ENCODE measurements at places on chromosomes 16 and 17. TPM values are rescaled to one million over a fixed set of nuclear protein-coding genes. Genes with fewer than 3 reads are reported as not detected.

AGRP gene
- polyA plus RNA-seq = 2.7 TPM

CDH11 gene
- 3.0 TPM for polyA plus RNA-seq

DNA sequence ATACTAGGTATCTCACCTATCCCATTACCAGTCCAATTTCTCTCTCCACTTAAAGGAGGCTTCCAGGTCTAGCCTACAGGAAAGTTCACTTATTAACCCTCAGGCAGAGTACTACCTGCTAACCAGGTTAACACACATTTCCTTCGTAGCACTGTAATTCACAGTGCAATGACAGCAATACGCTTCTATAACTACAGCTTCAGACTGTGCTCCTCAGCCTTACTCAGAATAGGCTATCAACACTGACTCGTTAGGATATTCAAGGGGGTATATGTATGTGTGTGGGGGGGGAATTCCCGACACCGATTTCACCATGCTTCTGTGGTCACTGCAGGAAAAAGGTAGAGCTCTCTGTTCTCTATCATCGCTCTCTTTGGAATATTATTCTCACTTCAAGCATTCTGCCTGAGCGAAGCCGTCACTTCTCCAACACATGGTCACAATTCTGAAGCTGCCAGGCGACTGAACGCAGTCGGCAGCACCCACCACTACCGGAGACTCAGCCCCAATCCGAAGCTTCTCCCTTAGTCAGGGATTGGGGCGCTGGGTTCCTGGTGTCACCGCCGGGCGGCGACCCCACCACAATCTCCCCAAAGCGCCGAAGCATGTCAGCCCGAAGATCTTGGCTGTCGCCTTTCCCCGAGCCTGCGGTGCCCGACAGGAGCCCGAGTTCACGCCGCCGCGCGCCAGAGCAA, 618 bp downstream of the GGA3 start:
- DNase-seq = no peak

GRCh38 chr17:19270704-19271611, 33.8 kb downstream of the EPN2 start:
- no peak for DNase-seq
